ENCODE measurements at places on chromosomes 6 and 20.

GRCh38 chr6:127748290-127748689 is 152.6 kb downstream of the THEMIS start:
- no peak for DNase-seq

GRCh38 chr6:145749632-145750031 is 14.3 kb upstream of the EPM2A start:
- DNase-seq, result no peak

DNA sequence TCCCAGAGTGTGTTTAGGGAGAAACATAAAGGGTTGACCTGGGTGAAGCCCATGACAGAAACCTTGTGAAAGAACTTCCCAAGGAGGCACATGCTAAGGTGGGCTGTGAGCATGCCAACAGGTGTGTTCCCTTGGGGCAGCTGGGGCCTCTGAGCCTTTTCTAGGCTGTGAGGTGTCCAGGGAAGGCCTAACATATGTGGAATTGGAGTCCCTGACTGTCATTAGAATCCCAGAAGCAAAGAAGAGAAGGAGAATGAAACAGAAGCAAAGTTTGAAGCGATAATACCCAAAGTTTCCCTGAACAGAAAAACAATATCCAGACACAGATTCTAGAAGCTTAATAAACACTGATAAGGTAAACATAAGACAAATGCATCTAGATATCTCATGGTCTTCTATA is 143.3 kb downstream of the CD83 start:
- no peak for DNase-seq

- DNase-seq, result no peak
These were observed 109.1 kb downstream of the LY86 start for GRCh38 chr6:6697620-6698019.

- DNase-seq, result no peak
These were observed 119.2 kb upstream of the TMEM170B start for GRCh38 chr6:11418290-11418905.

DNA sequence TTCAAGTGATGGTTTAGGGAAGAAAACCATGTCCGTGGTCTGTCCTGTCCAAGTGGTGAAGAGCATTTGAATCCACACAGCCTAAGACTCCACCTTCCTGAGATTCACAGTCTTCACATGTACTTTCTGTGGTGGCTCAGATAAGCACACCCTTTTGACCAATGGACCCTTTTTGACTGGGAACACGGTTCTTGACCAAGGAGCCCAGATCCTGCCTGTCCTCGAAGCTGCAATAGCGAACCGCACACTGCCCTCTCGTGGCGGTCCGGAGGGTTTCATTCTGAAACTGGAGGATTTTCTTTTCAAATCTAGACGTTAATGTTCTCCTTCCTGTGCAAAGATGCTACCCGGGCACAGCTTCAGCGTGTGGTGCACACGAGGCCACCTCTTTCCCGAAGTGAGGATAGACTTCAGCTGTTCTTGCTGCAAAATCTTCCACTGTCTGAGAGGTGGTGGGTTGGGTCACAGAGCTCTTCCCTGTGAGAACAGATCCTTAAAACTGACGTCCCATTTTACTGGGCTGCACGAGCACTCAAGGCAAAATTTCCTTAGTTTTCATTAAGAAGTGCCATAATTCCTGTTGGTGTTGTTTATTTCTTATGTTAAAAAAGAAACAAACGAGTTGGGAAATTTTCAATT is 90.5 kb downstream of the SYNJ2 start:
- peak; percentile 47 for DNase-seq

DNA sequence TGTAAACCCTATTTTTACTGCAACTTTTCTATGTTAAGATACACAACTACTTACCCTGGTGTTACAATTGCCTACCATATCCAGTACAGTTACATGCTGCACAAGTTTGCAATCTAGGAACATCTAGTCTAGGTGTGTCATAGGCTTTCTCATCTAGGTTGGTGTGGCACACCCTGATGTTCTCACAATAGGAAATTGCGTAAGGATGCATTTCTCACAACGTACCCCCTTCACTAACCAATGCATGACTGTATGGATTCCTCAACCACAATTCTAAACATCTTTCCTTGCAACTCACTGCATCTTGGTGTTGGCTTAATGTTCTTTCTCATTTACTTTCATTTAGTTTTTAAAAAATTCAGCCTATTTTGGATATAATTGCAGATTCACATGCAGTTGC is 31.6 kb downstream of the GJA10 start:
- DNase-seq, result no peak

DNA sequence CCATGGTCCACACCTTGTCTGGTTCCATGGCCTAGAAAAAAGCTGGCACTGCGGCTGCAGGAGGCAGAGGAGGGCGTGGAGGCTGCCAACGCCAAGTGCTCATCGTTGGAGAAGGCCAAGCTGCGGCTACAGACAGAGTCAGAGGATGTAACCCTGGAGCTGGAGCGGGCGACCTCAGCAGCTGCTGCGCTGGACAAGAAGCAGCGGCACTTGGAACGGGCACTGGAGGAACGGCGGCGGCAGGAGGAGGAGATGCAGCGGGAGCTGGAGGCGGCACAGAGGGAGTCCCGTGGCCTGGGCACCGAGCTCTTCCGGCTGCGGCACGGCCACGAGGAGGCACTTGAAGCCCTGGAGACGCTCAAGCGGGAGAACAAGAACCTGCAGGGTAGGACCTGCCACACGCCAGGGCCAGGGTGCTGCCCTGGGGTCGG is 43.4 kb downstream of the MYH7B start:
- no peak for DNase-seq

DNA sequence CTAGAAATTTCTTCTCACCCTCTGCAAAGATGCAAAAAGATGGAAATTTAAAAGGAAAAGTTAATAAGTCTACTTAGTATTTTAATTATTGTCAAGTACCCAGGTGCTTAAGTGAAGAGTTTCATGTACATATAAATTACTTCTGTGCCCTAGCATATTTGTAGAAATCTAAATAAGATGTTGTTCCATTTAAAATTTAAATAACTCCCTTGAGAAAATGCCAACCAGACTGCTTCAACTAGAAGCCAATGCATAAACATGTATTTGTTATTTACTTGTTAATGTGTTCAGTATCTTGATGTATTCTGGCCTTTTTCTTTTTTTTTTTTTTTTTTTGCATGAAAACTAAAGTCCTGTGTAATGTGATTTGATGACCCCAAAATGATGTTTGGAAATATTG is 6.3 kb upstream of the TMEM244 start:
- no peak for DNase-seq

DNA sequence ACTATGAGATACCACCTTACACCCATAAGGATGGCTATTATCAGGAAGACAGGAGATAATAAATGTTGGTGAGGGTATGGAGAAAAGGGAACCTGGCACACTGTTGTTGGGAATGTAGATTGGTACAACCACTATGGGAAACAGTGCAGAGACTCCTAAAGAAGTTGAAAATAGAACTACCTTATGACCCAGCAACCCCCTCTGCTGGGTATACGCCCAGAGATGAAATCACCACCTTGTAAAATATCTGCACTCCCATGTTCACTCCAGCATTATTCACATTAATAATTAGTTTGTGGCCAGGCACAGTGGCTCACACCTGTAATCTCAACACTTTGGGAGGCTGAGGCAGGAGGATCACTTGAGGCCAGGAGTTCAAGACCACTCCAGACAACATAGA is 26.8 kb downstream of the ZBTB9 start:
- no peak for DNase-seq

DNA sequence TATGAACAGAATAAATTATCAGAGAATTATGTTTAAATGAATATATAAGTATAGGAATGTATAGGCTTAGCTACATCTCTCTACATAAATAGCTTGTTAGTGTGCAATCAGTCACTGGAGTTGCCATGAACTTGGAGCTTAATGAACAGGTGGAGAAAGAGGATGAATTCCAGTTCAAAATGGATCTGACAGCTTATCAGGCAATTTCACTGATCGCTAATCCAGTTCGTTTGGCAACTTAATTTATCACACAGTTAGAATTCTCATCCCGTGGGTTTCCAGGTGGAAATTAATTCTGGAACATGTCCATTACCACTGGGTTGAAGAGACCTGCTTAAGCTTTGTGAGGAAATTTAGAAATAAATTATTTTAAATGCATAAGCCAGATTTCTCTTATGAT is 118.1 kb downstream of the MACROD2 start:
- no peak for DNase-seq

DNA sequence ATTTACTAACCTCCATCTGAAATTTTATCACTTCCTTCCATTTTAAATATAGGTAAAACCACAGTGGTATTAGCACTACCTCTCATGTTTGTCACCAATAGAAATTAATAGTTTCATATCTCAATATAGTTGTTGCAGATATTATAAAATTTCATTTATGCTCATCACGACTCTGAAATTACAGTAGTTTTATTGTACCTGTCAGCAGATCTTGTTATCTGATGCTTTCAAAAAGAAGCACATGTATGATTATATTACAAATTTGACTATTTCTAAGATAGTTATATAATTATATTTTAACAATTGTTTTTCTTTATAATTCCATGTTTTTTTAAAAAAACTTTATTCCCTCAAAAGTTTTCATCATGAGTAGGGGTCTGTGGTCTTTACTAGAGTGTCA is 4.8 kb downstream of the TAAR5 start:
- no peak for DNase-seq

GRCh38 chr6:122817766-122818165 is 28.7 kb downstream of the SMPDL3A start:
- DNase-seq, result no peak

DNA sequence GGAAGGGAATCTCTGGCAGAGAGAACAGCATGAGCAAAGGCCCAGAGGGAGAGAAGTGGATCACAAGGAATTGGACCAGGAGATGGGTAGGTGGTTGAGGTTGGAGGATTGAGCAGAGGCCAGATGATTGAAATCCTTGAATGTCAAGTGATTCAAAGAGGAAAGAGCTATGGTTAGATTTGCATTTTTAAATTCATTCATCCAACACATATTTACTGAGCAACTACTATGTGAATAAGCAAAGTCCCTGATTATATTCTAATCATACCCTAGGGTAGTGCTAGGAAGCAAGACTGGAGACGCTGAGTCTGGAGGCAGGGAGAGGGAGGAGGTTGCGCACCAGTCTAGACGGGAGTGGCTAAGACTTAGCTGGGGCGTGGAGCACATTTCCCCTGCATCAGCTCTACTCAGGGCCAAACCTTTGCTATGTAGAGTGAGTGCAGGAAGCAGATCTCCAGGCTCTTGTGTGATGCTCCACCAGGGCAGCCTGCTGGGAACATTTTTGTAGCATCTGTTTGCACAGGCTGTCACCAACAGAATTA is 40.2 kb downstream of the EYA2 start:
- DNase-seq, result no peak

GRCh38 chr20:38308047-38308438 is 4.1 kb downstream of the BPI start:
- DNase-seq, result no peak

DNA sequence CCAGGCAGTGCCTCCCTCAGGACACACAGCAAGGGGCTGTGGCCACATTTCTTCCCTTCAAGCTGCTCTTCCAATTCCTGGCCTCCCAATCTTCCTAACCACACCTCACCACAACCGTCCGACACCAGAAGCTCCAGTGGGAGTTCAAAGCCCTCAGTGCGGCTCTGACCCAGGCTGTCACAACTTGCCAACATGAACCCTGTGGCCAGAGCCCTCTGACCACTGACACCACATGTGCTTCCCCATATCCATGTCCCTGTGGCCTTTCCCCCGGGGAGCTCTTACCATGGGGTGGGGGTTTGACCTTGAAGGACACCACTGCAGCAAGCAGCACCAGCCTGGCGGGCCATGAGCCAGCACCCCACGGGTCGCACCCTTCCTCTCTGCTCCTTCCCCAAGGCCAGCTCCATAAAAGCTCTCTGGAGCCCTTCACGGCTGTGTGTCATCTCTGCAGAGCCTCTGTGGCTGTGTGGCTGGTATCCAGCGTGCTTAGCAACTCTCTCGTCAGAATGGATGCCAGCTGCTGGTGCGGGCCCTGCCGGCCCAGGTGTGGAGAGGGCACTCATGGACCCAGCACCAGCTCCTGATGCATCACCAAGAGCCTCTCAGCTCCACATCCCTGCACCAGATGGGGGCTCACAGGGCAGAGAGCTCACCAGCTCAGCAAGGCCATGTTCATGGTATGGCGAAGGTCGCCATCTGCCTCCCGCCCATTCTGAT is 106.1 kb downstream of the PSMB1 start:
- DNase-seq, result no peak

DNA sequence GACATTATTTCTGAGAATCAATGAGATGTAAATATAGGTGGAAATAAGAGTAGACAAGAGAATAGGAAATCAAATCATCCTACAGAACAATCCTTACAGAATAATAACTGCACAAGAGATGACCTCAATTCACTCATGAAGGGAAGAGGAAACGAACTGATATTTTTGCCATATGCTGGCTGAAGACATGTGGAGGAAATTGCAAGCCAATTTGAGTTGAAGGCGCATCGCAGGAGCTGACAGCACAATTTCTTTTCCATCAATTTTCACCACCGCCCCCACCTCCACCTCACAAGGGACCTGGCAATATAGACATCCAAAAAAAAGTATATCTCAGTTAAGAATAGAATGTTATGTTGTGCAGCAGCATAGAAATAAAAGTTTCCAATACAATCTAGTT is 20.3 kb downstream of the CITED2 start:
- DNase-seq, result no peak

DNA sequence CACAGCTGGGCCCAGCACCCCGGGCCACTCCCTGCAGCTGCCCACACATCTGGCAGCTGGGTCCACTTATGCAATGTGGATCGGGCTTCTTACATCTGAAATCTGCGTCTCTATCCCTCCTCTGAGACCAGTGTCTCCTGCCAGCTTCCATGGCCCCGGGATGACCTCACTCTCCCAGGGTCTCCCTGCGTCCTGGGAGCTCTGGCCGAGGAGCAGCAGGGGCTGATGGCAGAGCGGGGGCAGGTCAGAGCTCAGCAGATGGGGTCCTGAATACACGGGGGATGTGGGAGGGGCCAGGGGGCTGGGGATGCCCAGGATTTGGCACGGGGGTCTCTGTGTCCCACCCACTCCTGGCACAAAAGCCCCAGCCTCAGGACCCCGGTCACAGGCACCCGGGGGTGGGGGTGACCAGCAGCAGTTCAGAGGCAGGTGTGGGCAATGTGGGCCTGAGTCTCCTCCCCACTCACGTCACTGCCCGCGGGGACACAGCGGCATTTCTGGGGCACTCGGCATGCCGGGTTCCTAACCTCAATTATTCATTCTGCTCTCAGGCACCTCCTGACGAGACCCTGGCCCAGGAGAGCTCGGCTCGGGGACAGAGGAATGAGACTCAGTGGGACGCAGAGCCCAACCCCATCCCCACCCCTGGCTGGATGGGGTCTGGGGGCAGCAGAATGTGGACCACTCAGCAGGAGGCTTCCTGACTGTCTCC is 16.4 kb downstream of the CHRNA4 start:
- DNase-seq, result no peak

GRCh38 chr20:62377615-62378178 is 9.2 kb upstream of the RPS21 start:
- no peak for DNase-seq

- DNase-seq, result no peak
These were observed 447.4 kb downstream of the KIF16B start for GRCh38 chr20:16125816-16126215.

DNA sequence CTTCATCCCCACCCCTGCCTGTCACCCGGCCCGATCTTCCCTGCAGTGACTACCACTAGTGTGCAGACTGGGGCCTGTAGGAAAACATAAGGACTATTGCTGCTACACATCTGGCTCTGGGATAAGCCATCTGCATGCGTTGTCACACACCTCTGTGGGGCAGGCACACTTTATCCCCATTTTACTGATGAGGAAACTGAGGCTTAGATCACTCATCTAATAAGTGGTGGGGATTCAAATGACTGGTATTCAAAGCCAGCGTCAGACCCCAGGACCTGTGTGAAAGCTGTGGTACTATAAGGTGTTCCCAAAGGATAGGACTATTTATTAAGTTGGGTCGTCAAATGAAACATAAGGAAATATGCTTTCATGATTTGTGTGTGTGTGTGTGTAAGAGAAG is 148.9 kb upstream of the RNF24 start:
- no peak for DNase-seq

Data from stimulated activated CD8-positive, alpha-beta memory T cell treated with anti-CD3 and anti-CD28 coated beads, Interleukin-15, amount 100 ng/mL, for 1 hour (primary cell).